ENCODE measurements at places on chromosomes 12 and 14.

DNA sequence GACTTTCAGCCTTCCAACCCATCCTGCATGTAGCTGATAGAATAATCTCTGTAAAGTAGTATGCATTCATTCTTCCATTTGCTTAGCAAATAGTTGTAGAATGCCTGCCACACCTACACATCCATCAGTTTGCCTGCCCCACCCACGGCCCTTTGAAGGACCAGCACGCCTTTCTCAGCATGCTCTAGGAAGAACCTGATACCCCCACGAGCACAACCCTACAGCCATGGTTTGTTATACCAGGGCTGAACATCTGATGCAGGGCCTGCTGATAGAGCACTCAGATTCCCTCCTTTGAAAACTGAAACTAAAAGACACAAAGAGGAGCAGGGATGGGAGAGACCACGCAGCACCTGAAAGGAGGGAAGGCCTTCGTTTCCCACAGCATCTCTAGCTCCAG, 205.1 kb downstream of the ANO2 start:
- no peak for DNase-seq

DNA sequence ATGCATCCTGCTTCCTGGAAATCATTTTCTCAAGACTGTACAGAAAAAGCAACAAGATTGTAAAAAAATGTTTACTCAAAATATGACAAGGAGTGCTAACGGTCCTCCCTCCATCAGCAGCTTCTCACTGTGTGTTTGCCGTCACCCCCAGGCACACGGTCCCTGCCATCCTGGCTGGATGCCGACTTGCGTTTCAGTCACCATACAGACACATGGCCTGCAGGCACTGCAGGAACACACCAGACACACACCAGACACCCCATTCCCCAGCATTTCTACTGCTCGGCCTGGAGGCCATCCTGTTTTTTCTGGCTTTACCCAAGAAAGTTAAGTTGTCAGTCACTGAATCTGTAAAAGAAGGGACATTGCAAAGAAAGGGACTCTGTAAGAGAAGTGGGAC, 10.8 kb downstream of the KCNK10 start:
- DNase-seq: no peak

- DNase-seq: no peak
Measured at GRCh38 chr14:54665946-54666345, 99.0 kb downstream of the SAMD4A start.

DNA sequence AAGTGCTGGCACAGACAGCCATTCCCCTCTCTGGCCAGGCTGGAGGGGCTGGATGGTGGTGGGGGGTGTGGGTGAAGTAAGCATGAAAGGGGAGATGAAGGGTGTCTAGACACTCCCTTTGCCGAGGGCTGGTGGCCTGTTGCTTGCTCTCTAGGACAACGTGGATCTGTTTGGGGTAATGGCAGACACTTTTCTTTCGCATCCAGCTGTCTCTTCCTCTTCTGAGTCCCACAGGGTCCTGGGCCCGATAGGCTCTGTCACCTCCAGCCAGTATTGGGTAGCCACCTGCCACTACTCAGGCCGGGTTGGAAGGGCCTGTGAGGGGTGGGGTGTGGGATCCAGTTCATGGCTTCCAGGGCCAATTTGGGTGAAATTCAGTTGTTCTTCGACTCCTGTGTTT, 218.1 kb downstream of the CACNA1C start:
- DNase-seq: no peak

DNA sequence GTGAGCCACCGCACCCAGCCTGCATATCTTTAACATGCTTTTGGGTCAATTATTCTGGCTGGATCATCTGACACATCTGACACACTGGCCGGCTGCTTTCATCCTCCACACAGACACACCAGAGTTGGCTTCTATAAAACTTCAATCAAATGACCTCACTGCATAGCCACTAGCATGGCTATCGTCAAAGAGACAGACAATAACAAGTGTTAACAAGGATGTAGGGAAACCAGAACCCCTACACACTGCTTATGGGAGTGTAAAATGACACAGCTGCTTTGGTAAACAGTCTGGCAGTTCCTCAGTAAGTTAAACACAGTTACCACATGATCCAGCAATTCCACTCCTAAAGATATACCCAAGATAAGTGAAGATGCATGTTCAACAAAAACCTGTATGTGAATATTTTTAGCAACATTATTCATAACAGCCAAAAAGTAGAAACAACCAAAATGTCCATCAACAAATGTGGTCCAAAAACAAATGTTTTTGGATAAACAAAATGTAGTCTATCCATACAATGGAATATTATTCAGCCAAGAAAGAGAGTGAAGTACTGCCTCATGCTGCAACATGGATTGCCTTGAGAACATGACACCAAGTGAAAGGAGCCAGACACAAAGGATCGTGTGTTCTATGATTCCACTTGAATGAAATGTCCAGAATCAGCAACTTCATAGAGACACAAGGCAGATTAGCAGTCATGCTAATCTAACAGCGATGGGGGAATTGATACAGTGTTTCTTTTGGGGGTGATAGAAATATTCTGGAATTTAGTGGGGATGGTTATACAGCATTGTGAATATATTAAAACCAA, 10.1 kb downstream of the KDM2B start:
- DNase-seq: no peak

DNA sequence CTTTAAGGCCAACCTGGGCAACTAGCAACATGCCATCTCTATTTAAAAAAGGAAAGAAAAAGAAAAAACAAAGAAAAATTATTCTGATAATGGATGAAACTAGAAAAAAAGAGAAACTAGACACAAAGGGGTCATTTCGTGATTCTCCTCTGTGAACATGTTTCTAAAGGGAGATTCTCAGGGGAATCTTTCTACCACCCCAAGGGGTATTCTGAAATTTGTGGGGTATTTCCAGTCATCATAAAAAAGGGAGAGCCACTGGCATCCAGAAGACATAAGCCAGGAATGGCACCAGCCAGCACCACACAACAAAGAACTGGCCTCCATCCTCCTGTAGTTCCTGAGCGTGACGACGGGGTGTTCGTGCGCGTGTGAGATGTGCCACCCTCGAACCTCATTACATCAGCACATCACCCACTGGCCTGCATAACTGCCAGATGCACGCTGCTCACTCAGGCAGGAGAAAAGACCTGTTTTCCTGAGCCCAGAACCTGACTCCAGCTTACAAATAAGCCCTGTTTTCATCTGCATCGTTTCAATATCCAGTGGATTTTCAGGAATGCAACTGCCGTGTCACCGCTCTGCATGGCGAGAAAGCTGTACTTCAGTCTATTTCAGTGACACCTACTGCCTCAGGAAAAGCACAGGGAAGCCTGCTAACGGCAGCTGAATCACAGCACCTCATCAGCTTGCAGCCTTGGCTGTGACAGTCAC, 23.9 kb downstream of the STX2 start:
- no peak for DNase-seq

DNA sequence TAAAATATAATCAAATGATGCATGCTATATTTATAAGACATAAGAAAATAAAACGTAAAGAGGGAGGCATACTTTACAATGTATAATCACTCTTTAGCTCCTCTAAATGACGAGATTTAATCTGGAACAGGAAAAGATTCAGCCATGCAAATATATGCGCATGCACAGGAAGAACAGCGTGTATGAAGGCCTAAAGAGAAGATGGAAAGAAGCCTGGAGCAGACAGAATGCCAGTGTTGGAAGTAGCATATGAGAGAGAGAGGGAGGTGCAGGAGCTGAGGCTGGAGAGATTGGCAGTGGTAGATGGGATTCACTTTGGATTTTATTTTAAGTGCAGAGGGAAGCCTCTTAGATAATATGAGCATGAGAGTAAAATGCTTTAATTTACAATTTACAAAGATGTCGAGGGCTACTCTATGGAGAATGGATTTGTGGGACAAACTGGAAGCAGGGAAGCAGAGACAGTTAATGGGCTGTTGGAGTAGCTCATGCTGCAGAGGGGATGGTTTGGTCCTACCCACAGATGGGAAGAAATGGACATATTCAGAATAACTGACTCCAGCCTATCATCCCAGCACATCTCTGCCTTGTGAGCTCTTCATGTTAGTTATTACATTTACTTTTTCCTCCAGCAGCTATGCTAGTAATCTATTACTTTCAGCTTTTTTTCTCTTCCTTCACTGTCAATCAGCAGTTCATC, 411.1 kb downstream of the TMTC2 start:
- DNase-seq: no peak

DNA sequence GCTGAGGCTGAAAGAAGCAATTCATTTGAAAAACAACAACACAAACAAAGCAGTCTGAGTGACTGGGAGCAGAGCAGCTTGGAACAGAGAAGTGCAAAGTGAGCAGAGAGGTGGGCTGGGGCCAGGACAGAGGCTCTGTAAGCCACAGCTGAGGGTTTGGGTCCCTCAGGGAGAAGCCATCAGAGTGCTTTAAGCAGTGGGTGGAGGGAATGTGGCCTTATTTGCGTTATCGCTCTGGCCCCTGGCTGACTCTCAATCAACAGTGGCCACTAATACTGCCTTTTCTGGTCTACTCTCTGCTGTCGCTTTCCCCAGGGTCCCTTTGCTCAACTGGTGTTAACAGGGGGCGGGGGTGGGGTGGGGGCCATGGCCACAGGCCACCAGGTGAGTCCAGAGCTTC, 44.2 kb downstream of the IRF2BPL start:
- DNase-seq: no peak

- DNase-seq: no peak
Measured at GRCh38 chr12:90078344-90078743, 369.7 kb upstream of the ATP2B1 start.

GRCh38 chr14:92937051-92937937, 14.3 kb downstream of the CHGA start:
- DNase-seq: no peak

GRCh38 chr14:38175658-38176057, 32.0 kb upstream of the SSTR1 start:
- no peak for DNase-seq

GRCh38 chr12:131383741-131384543, 326.9 kb upstream of the SFSWAP start:
- no peak for DNase-seq

DNA sequence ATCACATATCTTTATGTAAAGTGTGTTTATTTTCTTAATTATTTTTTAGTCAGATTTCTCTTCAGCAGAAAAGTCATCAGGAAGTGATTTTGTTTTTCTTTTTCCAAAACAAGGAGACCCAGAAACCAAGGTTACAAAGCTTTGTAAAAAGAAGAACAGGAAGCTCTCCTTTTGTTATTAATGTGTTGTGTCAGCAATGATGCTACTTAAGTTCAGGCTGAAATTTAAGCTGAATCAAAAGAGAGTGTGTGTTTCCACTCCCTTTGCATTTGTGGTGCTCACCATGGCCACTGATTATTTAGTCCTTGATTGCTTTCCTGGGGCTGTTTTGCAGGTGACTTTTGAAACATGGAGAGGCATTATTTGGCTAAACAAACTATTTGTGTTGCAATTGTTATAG, 155.3 kb upstream of the ATP2B1 start:
- no peak for DNase-seq

DNA sequence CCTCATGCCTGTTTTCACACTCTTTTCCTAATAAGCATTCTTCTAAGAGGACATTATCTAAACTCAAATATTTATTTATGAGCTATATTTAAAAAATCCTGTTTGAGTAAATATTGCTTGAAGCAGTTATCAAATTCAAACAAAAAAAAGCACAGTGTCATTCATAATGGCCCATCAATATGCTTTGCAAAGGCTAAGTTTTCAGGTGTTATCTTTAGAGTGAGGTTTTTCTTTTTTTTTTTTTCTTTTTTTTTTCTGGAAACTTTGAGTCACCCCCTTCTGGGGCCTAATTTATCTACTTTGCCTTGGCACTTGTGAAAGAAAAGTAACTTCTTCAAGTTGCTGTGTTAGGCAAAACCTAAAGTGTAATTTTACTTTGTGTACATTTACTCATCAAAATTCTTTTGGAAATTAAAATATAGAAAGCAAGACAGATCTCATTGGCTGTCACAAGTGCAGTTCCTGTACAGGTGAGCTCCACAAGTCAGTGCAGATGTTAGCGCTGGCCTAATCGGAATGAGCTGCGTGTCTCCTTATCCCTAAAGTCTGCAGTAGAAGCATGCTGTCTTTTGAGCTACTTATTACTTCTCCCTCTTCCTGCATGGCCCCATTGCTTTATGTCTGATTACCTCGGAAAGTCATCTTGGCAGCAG, 53.3 kb downstream of the GLT1D1 start:
- no peak for DNase-seq

- no peak for DNase-seq
Measured at GRCh38 chr14:102077382-102077709, 9.5 kb downstream of the HSP90AA1 start.

- no peak for DNase-seq
Measured at GRCh38 chr14:60970146-60970545, 10.7 kb downstream of the TRMT5 start.

DNA sequence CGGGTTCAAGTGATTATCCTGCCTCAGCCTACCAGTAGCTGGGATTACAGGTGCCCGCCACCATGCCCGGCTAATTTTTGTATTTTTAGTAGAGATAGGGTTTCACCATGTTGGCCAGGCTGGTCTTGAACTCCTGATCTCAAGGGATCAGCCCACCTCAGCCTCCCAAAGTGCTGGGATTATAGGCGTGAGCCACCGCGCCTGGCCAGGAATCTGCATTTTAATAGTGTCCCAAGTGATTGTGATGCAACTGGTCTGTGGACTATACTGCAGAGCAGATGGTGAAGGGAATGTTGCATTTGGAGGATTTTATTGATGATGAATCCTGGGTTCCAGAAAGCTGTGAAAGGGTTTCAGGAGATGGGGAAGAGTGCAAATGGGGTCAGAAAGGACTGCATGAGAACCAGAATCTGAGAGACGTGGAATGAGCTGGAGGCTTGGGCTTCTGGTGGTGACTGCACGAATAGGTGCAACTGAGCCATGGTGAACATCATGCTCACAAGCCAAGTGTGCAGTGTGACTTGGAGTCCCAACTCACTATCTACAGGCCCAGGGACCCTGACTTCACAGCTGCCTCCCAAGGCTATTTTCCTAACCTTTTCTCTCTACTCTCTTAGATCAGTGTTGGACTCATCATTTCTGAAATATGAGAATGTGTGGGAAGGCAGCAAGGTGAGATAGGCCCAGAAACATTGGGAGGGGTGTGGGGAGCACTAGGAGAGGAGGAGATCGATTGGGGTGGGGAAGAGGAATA, 4.5 kb downstream of the RPS26 start:
- no peak for DNase-seq
